ENCODE measurements at places on chromosomes 16 and 17.

GRCh38 chr16:69906838-69907401 lies 44.2 kb upstream of the CLEC18A start:
- DNase-seq, result no peak

DNA sequence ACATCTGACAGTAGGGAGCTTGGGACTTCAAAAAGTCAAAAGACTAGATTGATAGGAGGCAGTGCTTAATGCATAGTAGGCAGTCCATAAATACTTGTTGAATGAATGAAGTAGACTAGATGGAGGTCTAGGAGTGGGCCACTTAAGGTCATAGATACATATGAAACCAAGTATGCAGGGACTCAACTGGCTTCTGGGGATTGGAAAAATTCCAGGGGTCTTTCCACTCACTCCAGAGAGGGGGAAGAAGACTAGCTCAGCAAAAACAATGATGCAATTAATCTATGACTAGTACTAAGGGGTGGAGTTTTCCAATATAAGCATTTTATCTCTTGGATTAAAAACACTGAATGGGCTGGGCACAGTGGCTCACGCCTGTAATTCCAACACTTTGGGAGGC lies 298.3 kb upstream of the XYLT1 start:
- no peak for DNase-seq

GRCh38 chr17:75596320-75597087 lies 8.9 kb downstream of the MYO15B start:
- DNase-seq, result no peak

DNA sequence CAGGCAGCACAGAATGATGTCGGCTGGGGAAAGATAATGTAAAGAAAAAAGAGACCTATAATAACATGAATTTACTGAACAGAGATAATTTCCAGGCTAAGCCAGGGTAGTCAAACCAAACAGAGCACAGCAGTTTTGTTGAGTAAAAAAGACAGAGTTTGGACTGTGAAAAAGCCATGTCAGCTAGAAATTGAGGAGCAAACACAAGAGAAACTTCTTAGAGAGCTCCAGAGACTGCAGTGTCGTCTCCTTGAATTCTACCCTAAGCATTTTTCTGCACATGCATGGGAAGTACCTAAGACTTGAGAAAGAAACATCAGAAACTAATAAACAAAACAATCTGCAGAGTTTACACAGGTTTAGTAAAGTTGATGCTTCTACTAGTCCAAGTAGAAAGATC lies 1098.8 kb upstream of the CDH8 start:
- no peak for DNase-seq

DNA sequence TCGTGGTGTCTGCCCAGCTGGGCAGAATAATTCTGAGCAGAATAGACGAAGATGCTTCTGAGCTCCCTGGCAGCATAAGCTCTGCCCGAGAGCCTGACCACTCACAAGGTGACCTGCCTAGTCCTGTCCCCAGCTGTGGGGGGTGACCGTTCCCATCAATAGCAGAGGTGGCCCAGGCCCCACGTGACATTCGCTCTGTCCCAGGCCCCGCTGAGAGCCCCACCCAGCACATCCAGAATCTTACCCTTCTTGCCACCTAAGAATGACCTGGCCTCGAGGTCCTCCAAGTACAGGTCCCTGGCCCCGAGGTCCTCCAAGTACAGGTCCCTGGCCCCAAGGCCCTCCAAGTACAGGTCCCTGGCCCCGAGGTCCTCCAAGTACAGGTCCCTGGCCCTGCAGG lies 695 bp upstream of the TMEM204 start:
- DNase-seq, result no peak

All from forelimb muscle (tissue), 1 donor.